ENCODE measurements at places on chromosomes 7 and 10.

- no peak for DNase-seq
Measured at GRCh38 chr10:96984541-96985131, 152.5 kb downstream of the LCOR start.

GRCh38 chr7:16741676-16742075 is 11.9 kb upstream of the TSPAN13 start:
- DNase-seq, result no peak

- no peak for DNase-seq
Measured at GRCh38 chr10:98030991-98031431, 590 bp upstream of the CRTAC1 start.

GRCh38 chr10:13681095-13681494 is 94.3 kb downstream of the PRPF18 start:
- no peak for DNase-seq

DNA sequence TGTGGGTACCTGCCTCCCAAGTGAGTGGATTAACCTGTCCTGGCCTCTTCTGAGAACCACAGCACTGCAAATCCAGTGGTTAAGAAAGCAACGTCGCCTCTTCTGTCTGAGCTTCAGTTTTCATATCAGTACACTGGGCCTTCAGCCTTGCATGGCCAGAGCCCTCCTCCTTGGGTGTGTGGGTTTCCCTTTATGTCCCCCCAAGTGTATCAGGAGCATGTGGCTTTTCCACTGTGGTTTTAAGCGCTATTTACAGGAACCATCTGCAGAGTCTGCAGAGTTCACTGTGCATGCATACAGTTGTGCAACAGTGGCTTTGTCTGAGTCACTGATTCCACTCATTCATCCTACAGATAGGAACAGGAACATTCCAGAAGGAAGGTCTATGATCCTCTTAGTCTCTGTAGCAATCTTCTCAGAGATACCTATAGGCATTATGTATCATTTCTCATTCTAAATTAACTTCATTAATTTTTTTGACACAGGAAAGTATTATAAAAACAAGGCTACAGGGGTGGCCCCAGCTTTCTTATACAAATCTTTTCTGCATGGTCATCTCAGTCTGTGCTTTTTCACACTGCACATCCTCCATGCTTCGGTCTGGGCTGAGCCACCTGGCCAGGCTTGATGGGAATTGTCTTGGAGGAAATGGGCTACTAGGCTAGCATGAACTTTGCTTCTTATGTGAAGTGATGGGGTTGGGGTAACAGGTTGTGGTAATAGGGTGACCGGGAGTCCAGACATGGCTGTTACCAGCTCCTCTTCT is 17.1 kb downstream of the MBL2 start:
- no peak for DNase-seq

GRCh38 chr10:69181433-69181832 is 1.4 kb downstream of the SUPV3L1 start:
- DNase-seq, result no peak

DNA sequence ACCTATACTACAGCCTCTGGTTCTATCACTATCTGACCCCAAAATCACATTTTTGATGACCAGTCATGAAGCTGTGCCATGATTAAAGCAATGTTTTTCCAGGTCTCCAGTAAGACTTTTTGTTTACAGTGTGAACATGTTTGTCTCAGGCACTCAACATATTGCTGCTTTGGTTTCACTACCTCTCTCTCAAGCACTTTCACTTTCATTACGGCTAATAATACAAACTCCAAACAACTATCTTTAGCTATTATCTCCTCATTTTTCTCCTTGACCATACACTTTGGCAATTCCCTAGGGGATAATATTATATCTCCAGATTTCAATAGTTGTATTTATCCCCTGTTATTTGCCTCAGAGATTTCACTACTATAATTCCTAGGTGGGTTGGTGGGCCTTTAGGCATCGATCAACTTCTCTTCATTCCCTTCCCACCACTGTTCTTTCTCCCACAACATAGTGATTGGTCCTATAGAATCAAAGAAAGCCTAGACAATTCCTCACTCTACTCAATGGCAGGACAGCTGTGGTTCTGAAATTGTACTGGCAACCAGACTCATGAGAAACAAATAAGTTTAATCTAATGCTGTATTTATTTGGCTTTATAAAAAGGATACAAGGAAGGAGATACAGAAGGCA is 261.4 kb upstream of the ZWINT start:
- DNase-seq, result no peak

GRCh38 chr10:101774589-101775272 is 1.2 kb downstream of the FGF8 start:
- no peak for DNase-seq

- DNase-seq, result no peak
Measured at GRCh38 chr7:100706672-100707311, 871 bp downstream of the POP7 start.

- DNase-seq, result no peak
Measured at GRCh38 chr7:64045301-64046040, at the start of gene ZNF727. TSS of gene ZNF727 (plus strand) at chr7:64045434. CDS start at chr7:64045622, 188 bp downstream.

DNA sequence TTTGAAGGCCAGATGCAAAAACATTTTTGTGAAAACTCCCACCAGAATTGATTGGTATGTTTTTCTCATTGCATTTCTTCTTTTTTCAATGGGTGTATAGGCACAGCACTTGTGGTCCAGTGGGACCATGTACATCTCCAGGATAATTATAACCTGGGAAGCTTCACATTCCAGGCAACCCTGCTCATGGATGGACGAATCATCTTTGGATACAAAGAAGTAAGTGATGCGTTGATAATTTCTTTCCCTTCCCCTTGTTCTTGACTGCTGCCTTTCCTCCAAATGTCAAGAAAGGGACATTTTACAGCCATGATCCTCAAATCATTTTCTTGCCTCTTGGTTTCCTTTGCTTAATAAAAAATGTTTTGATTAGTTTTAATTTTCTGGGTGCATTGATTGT is 331.5 kb downstream of the PLXDC2 start:
- DNase-seq, result no peak

Measured in activated CD4-positive, alpha-beta T cell treated with anti-CD3 and anti-CD28 coated beads, Interleukin-2, Interleukin-4, amounts not matched to agents 100 ng/mL and 50 ng/mL, durations not matched to agents 16 hours and 8 hours (primary cell).